Inflammatory macrophage treated with lipopolysaccharide for 1 hour (primary cell): ENCODE measurements at places on chromosomes 12 and 14.

GRCh38 chr14:52265253-52265652 lies 2.2 kb upstream of the PTGDR start:
- peak; percentile 12 for DNase-seq

GRCh38 chr12:85058339-85058738 lies 22.2 kb downstream of the LRRIQ1 start:
- DNase-seq, result peak; percentile 13

GRCh38 chr12:12891080-12891880 lies at the start of gene GPRC5A:
Gene GPRC5A (plus strand): TSS chr12:12891562. CDS start chr12:12908250, 16,688 bp downstream.
- DNase-seq, result peak; percentile 44

- no peak for DNase-seq
Measured at GRCh38 chr12:26737487-26738030, 95.4 kb downstream of the ITPR2 start.

DNA sequence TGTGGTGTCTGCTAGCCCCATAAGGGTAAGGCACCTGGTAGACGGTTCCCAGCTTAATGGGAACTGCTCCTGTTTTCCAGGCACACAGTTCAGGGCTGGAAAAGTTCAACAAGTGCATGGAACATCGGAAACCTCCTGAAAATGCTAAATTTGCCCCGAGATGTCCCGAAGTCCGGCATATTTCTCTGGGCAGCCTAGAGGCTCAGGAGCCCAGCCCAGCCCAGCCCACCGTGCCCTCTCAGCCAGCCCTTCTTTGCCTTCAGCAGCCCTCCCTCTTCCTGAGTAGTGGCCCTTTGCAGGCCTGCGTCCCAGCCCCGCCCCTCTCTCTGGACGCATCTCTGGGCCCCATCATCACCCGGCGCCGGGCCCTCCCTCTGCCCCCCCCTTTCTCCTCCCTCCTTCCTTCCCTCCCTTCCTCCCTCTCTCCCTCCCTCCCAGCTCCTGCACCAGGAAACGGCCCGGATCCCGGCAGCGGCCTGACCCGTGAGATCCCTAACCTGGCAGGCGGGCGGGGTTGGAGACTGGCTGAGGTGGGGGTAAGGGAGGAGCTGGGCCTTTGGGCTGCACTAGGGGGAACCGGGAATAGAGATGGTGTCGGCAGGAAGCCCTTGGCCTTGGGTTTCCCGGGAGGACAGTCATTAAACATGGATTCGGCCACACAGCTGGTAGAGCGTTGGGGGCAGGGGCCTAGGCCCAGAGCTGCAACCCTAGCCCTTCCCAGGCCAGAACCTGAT lies at the start of gene BCL2L2:
Gene BCL2L2, plus strand, starts transcription at position 422 of the 734 bp plus-strand sequence. CDS start 935 bp downstream, outside the sequence.
- peak; percentile 58 for DNase-seq

- DNase-seq, result no peak
Measured at GRCh38 chr12:59115526-59115925, 195.2 kb upstream of the LRIG3 start.

- DNase-seq, result peak; percentile 28
Measured at GRCh38 chr12:27013611-27014084, 536 bp downstream of the TM7SF3 start.

DNA sequence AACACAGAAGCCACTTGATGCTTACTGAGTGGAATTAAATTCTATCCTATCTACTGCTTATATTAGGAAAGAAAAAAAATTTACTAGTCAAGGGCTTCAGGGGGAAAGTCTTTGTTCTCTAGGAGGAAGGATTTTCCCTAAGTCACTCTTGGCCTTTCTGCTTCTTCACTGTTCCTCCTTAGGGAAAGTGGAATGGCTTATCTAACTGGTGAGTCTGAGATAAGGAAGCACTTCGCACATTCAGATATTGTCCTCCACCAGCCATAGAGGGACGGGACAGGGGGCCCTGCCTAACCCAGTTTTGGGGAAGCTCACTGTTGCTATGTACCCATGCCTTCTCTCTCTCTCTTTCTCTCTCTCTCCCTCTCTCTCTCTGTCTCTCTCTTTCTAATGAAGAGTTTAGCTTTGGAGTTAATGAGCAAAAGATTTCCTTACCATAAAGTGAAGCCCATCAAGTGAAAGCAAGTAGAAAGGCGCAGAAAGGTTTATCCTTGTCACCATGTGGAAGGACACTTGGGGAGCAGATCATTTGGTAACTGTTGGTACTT lies 450.6 kb downstream of the ZFP36L1 start:
- no peak for DNase-seq

- DNase-seq, result no peak
Measured at GRCh38 chr14:70498191-70498590, 36.6 kb downstream of the ADAM20 start.

- peak; percentile 92 for DNase-seq
Measured at GRCh38 chr14:68951035-68951797, 27.9 kb downstream of the ACTN1 start.

- no peak for DNase-seq
Measured at GRCh38 chr12:47805417-47805816, 14.3 kb downstream of the HDAC7 start.

- DNase-seq, result no peak
Measured at GRCh38 chr14:37195327-37195726, 2.4 kb upstream of the MIPOL1 start.

- DNase-seq, result no peak
Measured at GRCh38 chr14:64074961-64075612, 219.1 kb downstream of the ESR2 start.

DNA sequence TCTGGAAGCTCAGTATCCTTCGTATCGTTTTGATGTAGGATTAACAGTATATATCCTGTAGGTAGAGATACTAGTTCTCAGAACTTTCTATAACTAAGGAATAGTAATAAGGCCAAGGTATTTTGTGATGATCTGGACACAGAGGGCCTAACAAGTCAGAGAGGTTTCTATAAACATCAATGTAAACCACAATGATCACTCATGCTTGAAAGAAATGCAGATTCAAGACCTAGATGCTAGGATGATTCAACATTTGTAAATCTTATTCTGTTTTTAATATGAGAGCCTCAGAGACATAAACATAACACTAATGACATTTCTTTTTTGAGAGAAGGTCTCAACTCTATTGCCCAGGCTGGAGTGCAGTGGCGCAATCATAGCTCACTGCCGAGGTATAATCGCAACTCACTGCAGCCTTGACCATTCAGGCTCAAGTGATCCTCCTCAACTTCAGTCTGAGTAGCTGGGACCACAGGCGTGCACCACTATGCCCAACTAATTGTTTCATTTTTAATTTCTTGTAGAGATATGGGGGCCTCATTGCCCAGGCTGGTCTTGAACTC lies 16.2 kb downstream of the SUPT16H start:
- no peak for DNase-seq

DNA sequence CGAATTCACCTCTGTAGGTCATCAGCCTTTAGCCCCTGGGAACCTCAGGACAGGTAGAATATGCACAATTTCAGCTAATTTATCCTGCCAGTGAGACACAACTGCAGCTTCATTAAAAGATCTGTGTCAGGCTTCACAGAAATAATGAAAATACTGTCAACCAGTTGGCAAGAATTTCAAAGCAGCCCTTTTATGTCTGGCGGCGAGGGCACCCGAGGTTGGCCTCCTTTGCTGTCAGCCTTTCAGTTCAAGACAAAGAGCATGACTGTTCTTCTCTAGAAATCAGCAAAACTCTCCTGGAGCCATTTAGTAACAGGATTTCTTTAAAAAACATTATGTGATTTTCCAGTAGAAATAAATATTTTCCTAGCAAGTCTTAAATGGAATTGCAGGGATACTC lies 75.9 kb downstream of the BBS10 start:
- DNase-seq, result no peak

GRCh38 chr14:23086565-23086964 lies 8.4 kb downstream of the ACIN1 start:
- no peak for DNase-seq

GRCh38 chr12:131040491-131040890 lies 86.8 kb downstream of the ADGRD1 start:
- DNase-seq, result no peak

GRCh38 chr14:52876311-52876710 lies 74.5 kb downstream of the FERMT2 start:
- DNase-seq, result peak; percentile 12

DNA sequence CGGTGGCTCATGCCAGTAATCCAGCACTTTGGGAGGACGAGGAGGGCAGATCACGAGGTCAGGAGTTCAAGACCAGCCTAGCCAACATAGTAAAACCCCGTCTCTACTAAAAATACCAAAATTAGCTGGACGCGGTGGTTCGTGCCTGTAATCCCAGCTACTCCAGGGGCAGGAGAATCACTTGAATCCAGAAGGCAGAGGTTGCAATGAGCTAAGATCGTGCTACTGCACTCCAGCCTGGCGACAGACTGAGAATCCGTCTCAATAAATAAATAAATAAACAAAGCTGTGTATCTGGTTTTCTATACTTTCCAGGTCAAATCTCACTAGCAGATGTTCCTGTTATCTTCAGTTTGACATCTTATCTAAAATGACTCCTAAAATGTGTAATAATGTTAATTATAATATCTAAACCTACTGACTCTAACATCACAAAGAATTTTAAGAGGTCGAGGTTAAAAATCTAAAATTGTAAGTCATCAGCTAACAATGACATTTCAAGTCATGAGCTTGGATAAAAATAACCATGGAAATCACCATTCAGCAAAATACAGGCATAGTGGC lies 2.4 kb upstream of the SRP54 start:
- DNase-seq, result no peak

- DNase-seq, result peak; percentile 24
Measured at GRCh38 chr14:83463500-83464098, 1929.9 kb upstream of the SEL1L start.

DNA sequence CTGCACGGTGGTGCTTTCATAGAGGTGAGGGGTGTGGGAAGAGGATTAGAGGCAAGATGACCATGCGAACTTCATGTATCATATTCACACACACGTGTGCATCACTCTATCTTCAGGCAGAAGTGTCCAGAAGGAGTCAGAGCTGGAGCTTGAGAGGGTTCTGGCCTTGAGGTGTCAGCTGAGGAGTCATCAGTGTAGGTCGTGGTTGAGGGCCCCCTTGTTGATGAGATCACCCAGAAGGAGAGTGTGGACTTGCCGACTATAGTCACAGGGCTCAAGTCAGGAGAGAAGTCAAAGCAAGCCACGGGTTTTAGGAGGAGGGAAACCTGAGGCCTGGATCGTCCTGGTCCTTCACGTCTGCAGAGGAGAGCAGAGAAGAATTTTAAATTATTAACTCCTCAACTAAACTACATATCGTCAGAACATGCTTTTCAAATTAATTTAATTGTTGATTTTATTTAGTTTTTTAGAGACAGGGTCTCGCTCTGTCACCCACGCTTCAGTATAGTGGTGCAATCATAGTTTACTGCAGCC lies 25.4 kb downstream of the EML1 start:
- no peak for DNase-seq

GRCh38 chr14:68716698-68717097 lies 76.2 kb downstream of the ZFP36L1 start:
- no peak for DNase-seq

GRCh38 chr12:55874443-55874842 lies 31.7 kb upstream of the MMP19 start:
- no peak for DNase-seq

DNA sequence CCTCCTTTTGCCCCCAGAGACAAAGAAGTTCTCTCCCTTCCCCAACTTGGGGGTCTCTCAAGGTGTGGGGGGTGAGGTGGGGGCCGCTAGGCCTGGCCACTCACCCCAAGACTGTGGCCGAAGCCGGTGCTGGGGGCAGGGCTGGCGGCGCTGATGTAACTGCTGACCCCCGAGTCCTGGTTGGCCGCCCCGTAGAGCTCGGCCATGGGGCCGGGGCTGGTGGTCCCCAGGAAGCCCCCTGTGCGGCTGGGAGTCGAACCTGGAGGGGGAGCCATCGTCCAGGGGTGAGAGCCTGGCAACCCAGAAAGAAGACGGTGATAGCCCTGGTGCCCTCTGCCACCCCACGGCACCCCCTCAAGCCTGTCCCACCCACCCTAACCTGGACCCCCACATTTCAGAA lies 18.5 kb upstream of the PLA2G1B start:
- no peak for DNase-seq

- DNase-seq, result no peak
Measured at GRCh38 chr12:26668230-26668629, 164.8 kb downstream of the ITPR2 start.

GRCh38 chr12:50162230-50162629 lies 4.9 kb downstream of the CERS5 start:
- no peak for DNase-seq

DNA sequence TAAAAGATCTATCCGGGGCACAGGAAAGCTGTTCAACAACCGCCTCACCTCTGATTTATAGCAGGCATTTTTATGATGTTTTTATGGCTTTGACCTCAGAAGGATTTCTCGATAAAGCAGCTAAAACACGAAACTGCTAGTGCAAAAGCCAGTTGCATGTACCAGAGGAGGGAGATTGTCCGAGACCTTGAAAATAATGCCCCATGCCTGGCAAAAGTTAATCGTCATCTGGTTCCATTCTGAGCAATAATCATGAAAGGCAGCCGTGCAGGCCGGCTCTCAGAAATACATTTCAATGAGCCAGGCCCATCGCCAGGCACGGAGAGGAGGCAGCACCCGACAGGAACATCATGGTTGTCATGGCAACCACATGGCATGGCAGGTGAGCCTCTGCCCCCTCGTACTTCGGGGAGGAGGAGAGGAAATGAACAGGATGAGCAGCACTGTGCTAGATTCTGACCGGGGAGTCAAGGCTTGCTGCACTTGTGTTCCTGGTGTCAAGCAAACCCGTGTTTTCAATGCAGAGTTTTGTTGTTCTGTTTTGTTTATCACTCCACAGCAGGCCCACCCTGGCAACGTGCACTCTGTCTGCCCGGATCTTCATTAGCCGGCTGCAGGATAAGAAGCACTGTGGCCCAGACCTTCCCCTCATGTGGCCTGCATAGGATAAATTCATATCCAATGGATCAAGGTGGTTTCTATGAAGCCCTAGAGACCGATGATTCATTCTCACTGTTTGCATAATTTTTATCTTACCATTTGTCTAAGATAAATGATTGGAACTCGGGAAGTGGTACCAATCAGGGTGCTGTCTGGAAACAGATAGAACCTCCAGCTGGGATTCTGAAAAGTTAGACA lies 160.2 kb downstream of the RIMBP2 start:
- no peak for DNase-seq

GRCh38 chr14:76995279-76996035 lies 33.1 kb downstream of the IRF2BPL start:
- no peak for DNase-seq

- DNase-seq, result no peak
Measured at GRCh38 chr14:90892970-90893369, 76.7 kb upstream of the TTC7B start.

DNA sequence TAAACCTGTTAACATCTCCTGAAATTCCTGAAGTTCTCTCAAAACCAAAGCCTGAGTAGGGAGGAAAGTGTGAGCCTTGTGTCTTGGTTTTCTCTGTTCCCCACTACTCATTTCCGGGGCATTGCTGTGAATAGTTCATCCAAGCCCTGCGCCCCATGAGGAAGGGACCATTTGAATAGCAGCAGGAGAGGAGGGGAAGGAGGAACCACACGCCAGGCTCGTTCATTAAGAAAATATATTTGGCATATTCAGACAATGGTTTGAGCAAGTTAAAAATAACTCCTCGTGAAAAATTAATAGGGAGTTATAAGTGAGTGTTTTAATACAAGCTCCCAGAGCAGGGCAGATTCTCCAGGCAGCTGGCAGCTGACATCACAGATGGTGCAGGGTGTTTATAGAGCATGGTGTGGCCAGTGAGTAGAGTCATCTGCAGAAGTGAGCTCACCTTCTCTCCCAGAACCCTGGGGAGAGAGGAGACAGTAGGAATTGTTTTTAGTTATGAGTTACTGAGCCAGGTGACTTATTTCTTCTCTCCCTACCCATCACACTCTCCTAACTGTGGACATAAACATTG lies 29.5 kb upstream of the CISTR start:
- no peak for DNase-seq

- DNase-seq, result peak; percentile 62
Measured at GRCh38 chr14:68269136-68269927, 449.8 kb downstream of the RAD51B start.

- DNase-seq, result no peak
Measured at GRCh38 chr14:33567023-33567728, 383.7 kb downstream of the EGLN3 start.
